ENCODE measurements at places on chromosomes 13 and 19. TPM values are rescaled to one million over a fixed set of nuclear protein-coding genes. Genes with fewer than 3 reads are reported as not detected.

- DNase-seq = no peak
These were observed 9.0 kb downstream of the SLC27A1 start for GRCh38 chr19:17479325-17479791.

DNA sequence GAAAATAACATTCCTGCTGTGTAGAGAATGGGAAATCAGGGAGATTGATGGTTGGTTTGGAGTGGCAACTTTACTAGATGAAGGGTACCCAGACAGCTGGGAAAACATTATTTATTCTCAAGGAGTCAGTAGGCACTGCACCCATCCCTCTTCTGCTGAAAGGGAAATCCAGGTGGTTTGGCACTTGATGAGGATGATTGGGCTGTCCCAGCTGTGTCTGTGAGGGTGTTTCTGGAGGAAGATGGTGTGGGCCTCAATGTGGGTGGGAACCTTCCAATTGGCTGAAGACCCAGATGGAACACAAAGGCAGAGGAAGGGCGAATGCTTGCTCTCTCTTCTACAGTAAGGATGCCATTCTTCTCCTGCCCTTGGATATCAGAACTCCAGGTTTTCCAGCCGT, 10.4 kb upstream of the SACS start:
- no peak for DNase-seq

- peak; percentile 40 for DNase-seq
These were observed 6.7 kb upstream of the RANBP3 start for GRCh38 chr19:5984600-5984999.

DNA sequence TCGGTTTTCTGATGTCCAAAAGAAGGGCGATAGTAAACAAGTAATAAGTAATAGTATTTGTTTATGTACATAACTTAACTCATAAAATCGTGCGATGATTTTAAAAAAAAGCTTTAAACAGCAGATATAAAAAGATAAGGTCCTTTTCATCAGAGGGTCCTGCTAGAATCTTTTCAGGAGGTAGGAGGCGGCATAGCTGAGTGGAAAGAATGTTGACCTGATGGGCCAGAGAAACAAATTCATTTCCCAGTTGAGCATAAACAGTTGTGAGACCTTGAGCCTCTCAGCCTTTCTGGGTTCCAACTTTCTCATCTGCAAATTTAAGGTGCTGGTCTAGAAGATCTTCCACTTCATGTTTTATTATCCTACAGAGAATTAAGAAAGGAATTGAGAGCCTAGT, 173.5 kb downstream of the LACC1 start:
- DNase-seq = no peak

DNA sequence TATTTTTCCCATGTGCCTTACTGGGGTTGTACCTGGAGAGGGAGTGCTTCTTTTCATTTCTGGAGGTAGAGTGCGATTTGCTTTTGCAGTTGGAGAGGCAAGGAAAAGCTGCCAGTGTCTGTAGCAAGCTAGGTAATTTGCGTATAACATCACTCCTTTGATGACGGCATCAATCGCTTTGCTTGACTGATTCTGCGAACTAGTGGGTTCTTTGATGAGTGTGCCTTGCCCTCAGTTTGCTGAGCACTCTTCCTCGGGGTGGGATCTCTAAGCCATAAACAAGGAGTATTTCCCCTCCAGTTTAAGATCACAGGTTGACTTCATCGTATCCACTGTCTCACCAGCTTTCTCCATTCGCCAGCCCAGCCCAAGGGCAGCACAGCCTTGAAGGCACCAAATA, 344.5 kb downstream of the KCNRG start:
- no peak for DNase-seq

DNA sequence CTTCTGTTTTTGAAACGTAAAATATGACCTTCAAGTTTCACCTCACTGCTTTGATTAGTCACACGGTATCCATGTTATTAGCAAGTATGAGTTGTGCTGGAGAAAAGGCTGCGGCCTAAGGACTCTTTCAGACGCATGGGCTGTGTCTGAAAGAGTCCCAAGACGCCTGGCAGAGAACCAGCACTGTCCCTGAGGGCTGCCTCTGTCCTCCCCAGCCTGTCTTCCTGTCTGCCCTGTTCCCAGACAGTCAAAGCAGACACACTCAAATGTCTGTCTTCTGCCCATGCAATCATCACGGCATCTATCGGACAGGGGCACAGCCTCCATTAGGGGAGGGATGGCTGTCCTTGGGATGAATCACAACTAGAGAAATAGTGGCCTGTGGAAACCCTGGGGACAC, 65.5 kb downstream of the DPY19L3 start:
- DNase-seq = no peak

GRCh38 chr13:99154064-99154463, 46.6 kb upstream of the UBAC2 start:
- no peak for DNase-seq

- no peak for DNase-seq
These were observed 205.5 kb downstream of the EFNB2 start for GRCh38 chr13:106329941-106330340.

DNA sequence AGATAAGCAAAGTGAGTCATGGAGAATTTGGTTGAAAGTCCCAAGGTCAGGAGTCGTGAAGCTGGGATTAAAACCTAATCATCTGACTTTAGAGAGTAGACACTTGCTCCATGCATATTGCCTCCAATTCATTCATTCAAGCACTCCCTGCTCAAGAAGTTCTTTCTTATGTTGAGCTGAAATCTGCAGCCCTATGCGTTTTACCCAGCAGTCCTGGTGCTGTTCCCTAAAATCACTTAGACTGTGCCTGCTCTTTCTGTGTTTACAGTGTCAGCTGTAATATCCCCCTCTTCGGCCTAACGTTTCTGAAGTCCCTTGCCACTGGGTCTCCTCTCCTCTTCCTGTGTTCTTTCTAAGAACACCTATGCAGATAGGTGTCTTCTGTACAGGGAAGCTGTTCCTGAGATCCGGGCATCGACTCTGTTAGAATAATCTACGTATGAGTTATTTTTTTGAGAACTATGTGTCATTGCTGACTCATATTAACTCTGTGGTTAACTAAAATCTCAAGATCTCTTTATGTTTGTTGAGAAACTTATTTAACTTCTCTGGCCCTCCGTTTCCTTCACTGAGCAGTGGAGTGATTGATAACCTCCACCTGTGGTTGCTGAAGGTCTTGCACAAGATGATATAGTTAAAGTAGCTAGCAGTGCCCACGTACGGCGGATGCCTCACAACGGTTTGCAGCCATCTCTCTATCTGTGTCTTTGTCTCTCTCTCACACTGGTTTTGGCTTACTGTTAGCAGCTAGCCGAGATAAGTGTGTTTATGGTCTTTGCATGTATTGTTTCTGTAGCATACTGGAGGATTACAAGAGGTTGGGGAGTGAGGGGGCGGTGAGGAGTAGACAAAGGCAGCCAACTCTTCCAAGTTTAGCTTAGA, 4.7 kb downstream of the ALOX5AP start:
- DNase-seq = no peak

DNA sequence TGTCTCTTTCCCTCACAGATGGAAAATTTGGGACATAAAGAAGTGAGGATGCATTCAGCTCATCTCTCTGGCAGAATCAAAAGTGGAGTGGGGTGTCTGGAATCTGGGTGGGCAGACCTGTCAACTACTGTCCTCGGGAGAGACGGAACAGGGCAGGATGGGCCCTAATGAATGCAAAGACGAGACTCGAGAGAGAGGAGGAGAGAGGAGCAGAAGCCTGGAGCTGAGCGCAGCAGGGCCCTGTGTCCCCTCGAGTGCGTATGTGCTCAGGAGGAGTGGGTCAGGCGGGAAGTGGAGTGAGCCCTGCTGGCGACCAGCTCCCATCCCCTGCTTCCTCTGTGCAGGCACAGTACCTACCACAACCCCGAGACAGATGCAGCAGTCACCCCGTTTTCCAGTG, 78.9 kb downstream of the TEX29 start:
- DNase-seq = no peak

DNA sequence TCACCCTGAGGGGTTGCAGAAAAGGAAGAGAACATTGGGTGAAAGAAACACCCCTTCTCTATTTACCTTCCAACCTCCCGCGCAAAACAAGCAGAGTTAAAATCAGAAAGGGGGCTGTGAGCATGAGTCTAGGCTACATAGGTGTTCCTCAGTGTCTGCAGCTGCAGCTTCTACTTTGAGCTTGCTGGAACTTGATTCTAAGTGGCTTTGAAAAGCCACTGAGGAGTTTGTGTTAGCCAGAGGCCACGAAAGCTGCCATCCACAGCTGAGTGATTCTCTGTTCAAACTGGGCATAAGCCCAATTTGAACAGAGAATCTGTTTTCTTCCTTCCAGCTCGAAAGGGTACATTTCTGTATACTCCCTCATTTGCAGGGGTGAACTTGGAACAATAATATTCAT, 343.9 kb downstream of the PCDH9 start:
- no peak for DNase-seq

MYO16 gene
- 1.3 TPM for polyA plus RNA-seq

SIGLEC8 gene
- not detected for polyA plus RNA-seq

PSG1 gene
- not detected for polyA plus RNA-seq

FUT1 gene
- polyA plus RNA-seq = 7.2 TPM
